ENCODE measurements at places on chromosomes 2 and 18. TPM values are rescaled to one million over a fixed set of nuclear protein-coding genes. Genes with fewer than 3 reads are reported as not detected.

The ARHGEF4 gene
- 0.09 TPM for total RNA-seq

The INPP5D gene
- 26.9 TPM for total RNA-seq

The EVX2 gene
- total RNA-seq: not detected

The SERPINB3 gene
- not detected for total RNA-seq

The EFEMP1 gene
- total RNA-seq: 2,267 TPM

The IL1RL1 gene
- total RNA-seq: 89.9 TPM

The SGPP2 gene
- not detected for total RNA-seq

The CCL20 gene
- 2.1 TPM for total RNA-seq

The PLEKHH2 gene
- 0.28 TPM for total RNA-seq

The POTEI gene
- 0.09 TPM for total RNA-seq

The UCN gene
- 0.09 TPM for total RNA-seq

The LIPG gene
- 48.0 TPM for total RNA-seq

The NT5C1B gene
- not detected for total RNA-seq

The DSC1 gene
- not detected for total RNA-seq

The MBD1 gene
- total RNA-seq: 77.2 TPM

The DNAH7 gene
- 0.09 TPM for total RNA-seq

The TMEM182 gene
- total RNA-seq: 0.85 TPM

The MATN3 gene
- 0.85 TPM for total RNA-seq

The IL36A gene
- total RNA-seq: 0.09 TPM

The TCF7L1 gene
- 5.1 TPM for total RNA-seq

The DLX1 gene
- under 0.01 TPM for total RNA-seq

The IHH gene
- 0.09 TPM for total RNA-seq

The TUBA3E gene
- total RNA-seq: not detected

The INSIG2 gene
- total RNA-seq: 11.5 TPM

The MALL gene
- 21.3 TPM for total RNA-seq

The EMILIN2 gene
- 5.1 TPM for total RNA-seq

The VRK2 gene
- total RNA-seq: 30.9 TPM

The SIGLEC15 gene
- total RNA-seq: not detected

The SMYD1 gene
- total RNA-seq: not detected

The PLB1 gene
- 0.36 TPM for total RNA-seq

The ZNF521 gene
- 78.2 TPM for total RNA-seq

The KCNIP3 gene
- total RNA-seq: 0.47 TPM

The HOXD11 gene
- not detected for total RNA-seq

The ZNF804A gene
- 0.27 TPM for total RNA-seq

The KCTD1 gene
- total RNA-seq: 11.5 TPM

The ASB18 gene
- total RNA-seq: not detected

The IL1A gene
- total RNA-seq: 1.8 TPM

The GALNT14 gene
- not detected for total RNA-seq

The DNAH6 gene
- under 0.01 TPM for total RNA-seq

The RNF125 gene
- 0.09 TPM for total RNA-seq

The ADAM23 gene
- total RNA-seq: 18.4 TPM

The PLCL1 gene
- total RNA-seq: 3.8 TPM

The ADRA2B gene
- total RNA-seq: not detected

The DLGAP1 gene
- 0.09 TPM for total RNA-seq

The ALLC gene
- total RNA-seq: not detected

The COL5A2 gene
- total RNA-seq: 325 TPM

The SYT4 gene
- total RNA-seq: not detected

The GFPT1 gene
- total RNA-seq: 35.2 TPM

The ACMSD gene
- not detected for total RNA-seq

The KCNS3 gene
- 0.81 TPM for total RNA-seq

The ROCK1 gene
- total RNA-seq: 37.3 TPM

The POMC gene
- total RNA-seq: 0.66 TPM

The UGT1A10 gene
- not detected for total RNA-seq

The SCLY gene
- total RNA-seq: 25.0 TPM

Measured in endothelial cell of coronary artery (primary cell).